Neural progenitor cell (in vitro differentiated cells): ENCODE measurements at places on chromosomes 3 and 15. TPM values are rescaled to one million over a fixed set of nuclear protein-coding genes. Genes with fewer than 3 reads are reported as not detected.

- no peaks in the 10 kb centered on the region for H3K4me1 ChIP-seq
- no peak for DNase-seq
- no peaks in the 10 kb centered on the region for H3K27me3 ChIP-seq
Measured at GRCh38 chr15:38844736-38845135, 280.1 kb upstream of the RASGRP1 start.

DNA sequence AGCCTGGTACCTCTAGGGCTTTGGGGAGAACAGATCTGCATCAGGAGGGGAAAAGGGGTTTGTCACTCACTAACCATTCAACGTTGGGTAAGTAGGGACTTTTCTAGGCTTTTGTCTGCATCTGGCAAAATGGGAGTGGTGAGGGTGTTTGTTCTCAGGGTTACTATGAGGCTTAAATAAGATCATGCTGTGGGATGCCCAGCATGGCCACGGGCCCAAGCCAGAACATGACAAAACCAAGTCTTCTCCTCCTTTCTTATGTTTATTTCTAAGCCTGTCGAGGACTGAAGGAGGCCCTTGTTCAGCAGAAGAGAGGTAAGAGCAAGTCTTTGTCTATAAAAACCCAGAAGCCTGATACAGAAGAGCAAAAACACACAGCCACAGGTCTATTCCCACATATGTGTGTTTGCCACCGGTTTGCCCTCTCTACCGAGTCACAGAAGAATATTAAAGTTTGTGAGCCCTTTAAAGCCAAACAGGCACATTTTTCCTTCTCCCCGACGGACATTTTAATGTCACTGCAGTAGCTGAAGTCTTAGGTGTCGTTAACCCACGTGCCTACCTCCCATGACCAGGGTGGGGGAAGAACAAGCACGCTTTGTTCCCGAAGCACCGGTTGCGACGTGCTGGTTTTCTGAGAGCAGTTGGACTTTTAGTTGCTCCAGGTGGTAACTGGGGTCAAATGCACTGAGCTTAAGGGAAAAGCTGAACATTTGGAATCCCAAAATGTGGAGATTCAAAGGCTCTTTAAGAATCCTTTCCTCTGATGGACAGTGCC is 72.1 kb downstream of the NOX5 start:
- H3K4me3 ChIP-seq = peak overlapping the region; percentile 9
- peaks cover 97% of the 10 kb centered on the region for H3K27me3 ChIP-seq
- DNase-seq = peak; percentile 51
- H3K36me3 ChIP-seq = no peaks in the 10 kb centered on the region
- H3K27ac ChIP-seq = no peak overlapping the region

DNAH1 gene
- 0.80 and 2.1 TPM in 2 replicates for total RNA-seq

- no peak for DNase-seq
- no peaks in the 10 kb centered on the region for H3K27me3 ChIP-seq
- no peak overlapping the region for H3K4me3 ChIP-seq
- no peak overlapping the region for H3K27ac ChIP-seq
- H3K4me1 ChIP-seq = no peaks in the 10 kb centered on the region
Measured at GRCh38 chr3:170256597-170256996, 34.4 kb downstream of the PRKCI start.

GRCh38 chr3:90005281-90005847 is 897.9 kb downstream of the EPHA3 start:
- DNase-seq = no peak
- H3K27me3 ChIP-seq = no peaks in the 10 kb centered on the region
- no peaks in the 10 kb centered on the region for H3K36me3 ChIP-seq
- no peak overlapping the region for H3K27ac ChIP-seq

- H3K27me3 ChIP-seq = no peaks in the 10 kb centered on the region
- no peak overlapping the region for H3K4me3 ChIP-seq
- H3K4me1 ChIP-seq = no peaks in the 10 kb centered on the region
- peaks cover 9% of the 10 kb centered on the region for H3K36me3 ChIP-seq
- no peak for DNase-seq
- peak overlapping the region; percentile 32 for H3K27ac ChIP-seq
Measured at GRCh38 chr3:155889212-155889611, 18.8 kb downstream of the GMPS start.

DNA sequence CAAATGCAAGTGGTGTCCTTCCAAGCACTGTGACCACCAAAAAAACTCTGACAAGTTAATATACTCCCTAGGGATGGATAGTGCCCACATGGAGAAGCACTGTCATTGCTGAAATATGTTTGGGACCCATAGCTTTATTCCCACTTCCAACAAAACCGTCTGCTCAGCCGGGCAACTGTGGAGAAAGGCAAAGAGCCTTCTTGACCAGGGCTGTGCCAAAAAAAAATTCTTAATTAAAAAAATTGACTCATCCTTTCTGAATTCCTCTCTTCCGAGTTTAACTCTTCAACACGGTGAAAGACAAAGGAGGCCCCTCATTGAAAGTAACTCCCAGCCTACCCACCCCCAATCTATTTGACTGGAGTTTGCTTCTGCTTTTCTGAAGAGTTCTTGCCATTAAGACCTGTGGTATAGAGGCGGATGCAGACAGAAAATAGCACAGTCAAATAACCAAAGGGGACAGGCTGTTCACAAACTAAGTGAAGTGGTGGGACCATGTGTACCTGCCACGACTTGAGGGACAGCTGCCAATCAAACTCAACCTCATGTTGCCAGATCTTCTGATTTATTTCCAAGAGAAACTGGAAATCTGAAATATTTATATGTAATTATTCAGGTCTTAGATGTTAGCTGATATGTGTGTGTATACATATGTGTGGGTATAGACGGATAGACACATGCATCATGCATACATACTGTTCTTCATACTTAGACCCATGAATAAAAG is 135.4 kb upstream of the PFN2 start:
- H3K27me3 ChIP-seq = no peaks in the 10 kb centered on the region
- no peak overlapping the region for H3K4me3 ChIP-seq
- DNase-seq = no peak
- peak overlapping the region; percentile 90 for H3K27ac ChIP-seq
- H3K4me1 ChIP-seq = peaks cover 42% of the 10 kb centered on the region

GRCh38 chr15:55897560-55898336 is 95.7 kb downstream of the NEDD4 start:
- H3K4me1 ChIP-seq = no peaks in the 10 kb centered on the region
- no peak overlapping the region for H3K4me3 ChIP-seq
- H3K36me3 ChIP-seq = no peaks in the 10 kb centered on the region
- H3K27ac ChIP-seq = no peak overlapping the region

- H3K4me3 ChIP-seq = no peak overlapping the region
- no peak overlapping the region for H3K27ac ChIP-seq
- no peaks in the 10 kb centered on the region for H3K27me3 ChIP-seq
- DNase-seq = no peak
Measured at GRCh38 chr3:37103103-37103808, 71.1 kb downstream of the LRRFIP2 start.

DNA sequence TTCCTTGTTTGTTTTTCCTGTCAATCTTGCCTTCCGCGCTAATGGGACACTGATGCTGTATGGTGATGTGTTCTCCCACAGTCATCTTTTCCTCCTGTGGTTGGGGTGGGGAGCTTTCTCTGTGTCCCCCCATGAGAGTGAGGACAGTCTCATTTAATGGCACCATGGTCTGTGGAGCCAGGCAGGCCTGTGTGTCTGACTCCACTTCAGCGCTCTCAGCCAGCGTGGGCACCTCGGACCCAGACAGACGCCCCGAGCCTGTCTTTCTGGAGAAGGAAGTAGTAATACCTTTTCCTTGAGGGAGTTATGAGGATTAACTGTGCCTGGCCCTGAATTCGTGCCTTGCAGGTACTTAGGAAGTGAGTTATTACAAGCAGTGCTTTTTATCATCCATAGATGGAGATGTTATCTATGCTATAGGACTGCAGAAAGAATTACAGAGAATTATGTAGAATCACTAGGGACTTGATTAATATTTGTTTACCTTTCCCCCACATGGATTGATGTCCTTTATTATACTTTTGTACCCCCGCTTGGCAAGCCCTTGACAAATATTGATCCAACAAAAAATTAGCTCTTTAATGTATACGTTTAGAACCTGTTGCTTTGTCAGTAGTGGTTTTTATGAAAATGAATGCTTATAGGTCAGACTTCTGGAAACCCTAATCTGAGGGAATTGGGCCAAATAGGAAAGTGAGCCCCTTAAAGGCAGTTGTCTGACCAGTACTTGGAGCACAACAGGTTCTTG is 152.4 kb downstream of the PGPEP1L start:
- H3K27ac ChIP-seq = no peak overlapping the region
- H3K4me1 ChIP-seq = peaks cover 54% of the 10 kb centered on the region
- no peaks in the 10 kb centered on the region for H3K27me3 ChIP-seq
- DNase-seq = no peak
